ENCODE measurements at places on chromosomes 2 and 18.
A peak's percentile ranks its signal among the peaks of the same experiment; 100 is the strongest.

DNA sequence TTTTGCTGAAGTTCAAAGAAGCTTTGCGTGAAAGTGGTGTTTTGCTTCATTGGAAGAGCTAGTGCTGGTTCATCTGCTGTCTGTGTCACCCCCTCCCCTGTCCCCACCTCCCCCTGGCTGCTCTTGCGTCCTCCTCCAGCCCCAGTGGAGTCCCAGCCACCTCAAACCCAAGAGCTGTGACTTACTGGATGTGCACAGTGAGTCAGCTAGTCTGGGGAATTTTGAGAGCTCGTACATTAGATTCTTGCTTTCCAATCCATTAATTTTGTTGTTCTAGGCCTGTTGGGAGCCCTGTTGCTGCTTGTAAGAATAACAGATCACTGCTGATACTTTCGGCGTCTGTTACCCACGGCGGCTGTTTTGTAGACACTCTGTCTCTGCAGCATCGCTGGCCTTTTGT, 412.1 kb downstream of the TSN start:
- DNase-seq: no peak

- DNase-seq: peak; percentile 66
These were observed 16.6 kb downstream of the NIF3L1 start for GRCh38 chr2:200905618-200906296.

- peak; percentile 80 for DNase-seq
These were observed 15.3 kb downstream of the CHRNA1 start for GRCh38 chr2:174748948-174749347.

- no peak for DNase-seq
These were observed 131.0 kb upstream of the CTDP1 start for GRCh38 chr18:79548621-79548985.

DNA sequence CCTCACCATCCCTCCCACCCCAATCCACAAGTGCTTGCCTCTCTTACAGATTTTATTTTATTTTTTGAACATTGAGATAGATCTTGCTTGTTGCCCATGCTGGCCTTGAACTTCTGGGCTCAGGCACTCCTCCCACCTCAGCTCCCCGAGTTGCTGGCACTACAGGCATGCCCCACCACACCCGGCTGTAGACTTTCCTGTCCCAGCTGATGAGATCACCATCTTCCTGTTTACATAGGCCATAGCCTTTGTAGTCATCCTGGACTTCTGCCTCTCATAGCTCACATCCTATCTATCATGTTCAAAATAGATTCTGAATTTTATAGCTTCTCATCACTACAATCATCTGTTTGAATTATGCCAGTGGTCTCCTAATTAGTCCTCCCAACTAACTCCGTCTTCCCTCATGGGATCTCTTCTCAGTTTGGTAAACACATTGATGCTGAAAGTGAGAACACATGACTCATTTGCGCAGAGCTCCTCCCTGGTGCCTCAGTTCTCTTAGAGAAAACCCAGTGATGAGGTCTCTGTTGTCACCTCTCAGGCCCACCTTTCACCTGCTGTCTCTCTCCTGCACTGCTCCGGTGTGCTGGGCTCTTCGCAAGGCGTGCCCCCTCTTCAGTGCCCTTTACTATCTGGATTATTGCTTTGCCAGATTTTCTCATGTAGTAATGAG, 243.0 kb downstream of the ZNF407 start:
- no peak for DNase-seq

GRCh38 chr2:121617042-121617599, 32.1 kb downstream of the CLASP1 start:
- DNase-seq: no peak

DNA sequence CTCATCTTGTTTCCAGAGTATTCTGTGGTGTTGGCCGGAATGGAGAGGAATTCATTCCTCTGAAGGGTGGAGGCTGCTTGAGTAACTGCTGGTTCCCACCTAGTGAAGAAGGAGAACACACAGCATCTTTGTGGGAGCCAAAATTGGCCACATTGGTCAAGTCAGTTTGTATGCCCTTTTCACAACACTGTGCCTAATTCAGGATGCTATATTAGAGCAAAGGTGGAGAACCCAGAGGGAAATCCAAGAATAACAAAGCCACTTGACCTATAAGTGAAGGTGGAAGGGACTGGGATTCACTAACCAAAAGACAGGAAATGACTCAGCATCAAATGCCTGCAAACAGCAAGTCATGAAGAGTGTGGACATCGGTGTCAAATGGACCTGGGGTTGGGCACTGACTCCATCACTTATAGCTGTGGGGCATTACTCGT, 27.3 kb upstream of the MLPH start:
- no peak for DNase-seq

- DNase-seq: no peak
These were observed 52.2 kb downstream of the MRPS9 start for GRCh38 chr2:105090091-105090490.

GRCh38 chr2:64914735-64915509, 74.3 kb upstream of the SLC1A4 start:
- DNase-seq: no peak

- DNase-seq: peak; percentile 88
These were observed 32.9 kb upstream of the INHBB start for GRCh38 chr2:120312860-120313694.

- peak; percentile 44 for DNase-seq
These were observed 441.5 kb upstream of the POU3F3 start for GRCh38 chr2:104412384-104412783.

GRCh38 chr2:216557820-216558219, 59.2 kb downstream of the RPL37A start:
- no peak for DNase-seq

DNA sequence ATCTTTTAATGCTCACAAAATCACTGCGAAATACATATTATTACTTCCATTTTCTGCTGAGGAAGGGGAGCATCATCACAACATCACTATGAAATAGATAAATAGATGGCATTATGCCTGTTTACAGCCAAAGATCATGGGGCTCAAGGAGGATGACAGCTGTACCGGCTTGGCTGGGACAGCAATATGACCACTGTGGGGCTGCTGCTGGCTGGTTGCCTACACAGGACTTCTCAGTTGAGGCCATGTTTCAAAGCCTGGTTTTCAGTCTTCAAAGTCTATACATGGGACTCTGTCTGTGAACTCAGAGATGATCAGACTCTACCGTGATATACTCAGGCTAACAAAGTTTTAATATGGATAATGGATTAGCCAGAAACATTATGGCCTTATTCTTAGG, 58.7 kb downstream of the SPATS2L start:
- no peak for DNase-seq

DNA sequence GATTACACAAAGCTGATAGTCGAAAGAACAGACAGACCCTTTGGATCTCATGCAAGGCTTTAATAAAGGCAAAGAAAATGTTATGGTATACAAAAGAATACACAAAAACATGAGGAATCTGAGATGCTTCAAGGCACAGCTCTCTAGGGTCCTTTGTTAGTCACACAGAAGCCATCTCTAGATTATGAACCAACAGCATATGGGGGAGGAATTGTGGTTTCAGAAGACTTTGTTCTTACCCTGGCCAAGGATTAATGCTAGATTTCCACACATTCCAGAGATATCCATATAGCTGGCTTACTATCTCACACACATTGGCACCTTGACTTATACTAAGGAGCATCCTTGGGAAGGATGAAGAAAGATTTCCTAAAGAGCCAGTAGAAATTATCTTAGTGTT, 206.1 kb downstream of the GULP1 start:
- no peak for DNase-seq

- DNase-seq: no peak
These were observed 245.5 kb downstream of the FIGN start for GRCh38 chr2:163490281-163490680.

DNA sequence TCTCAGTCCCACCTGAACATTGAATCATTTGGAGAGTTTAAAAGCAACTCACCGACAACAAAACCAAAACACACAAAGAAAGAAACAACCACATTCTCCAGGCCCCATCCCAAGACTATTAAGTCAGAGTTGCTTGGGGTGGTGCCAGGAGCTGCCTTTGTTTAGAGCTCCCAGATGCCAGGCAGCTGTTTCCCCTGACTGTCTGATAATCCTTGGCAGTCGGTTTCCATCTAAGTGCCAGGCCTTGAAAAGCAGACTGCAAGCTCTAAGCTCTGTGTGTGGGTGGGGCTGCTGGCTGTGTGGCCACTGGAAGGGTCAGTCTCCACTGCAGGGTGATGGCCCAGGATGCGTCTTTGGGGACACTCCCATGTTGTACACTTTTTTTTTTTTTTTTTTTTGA, 255.3 kb upstream of the AGAP1 start:
- no peak for DNase-seq

DNA sequence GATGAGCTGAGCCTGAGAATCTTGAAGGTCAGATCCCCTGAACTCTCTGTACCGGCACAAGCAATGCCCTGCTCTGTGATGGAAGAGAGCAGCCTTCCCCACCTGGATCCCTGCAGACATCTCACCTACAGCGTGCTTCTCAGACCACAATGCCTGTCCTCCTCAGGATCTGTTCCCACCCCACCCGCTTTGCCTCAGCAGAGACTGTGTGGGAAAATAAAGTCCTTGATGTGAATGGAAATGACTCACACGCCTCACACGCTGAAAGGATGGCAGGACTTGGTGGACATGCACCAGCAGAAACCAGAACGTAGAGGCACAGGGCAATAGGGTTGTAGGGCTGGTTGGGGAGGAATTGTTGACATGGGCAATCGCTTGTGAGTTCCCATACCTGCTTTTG, 117.9 kb upstream of the POU3F3 start:
- DNase-seq: no peak

- DNase-seq: peak; percentile 19
These were observed 24.3 kb downstream of the TMEM237 start for GRCh38 chr2:201618744-201619662.

All from stimulated activated CD4-positive, alpha-beta T cell treated with anti-CD3 and anti-CD28 coated beads, Interleukin-15, amount 100 ng/mL, for 24 hours (primary cell).